ENCODE measurements at places on chromosomes 7 and 10.

GRCh38 chr10:78403781-78404180 lies 370.1 kb downstream of the RPS24 start:
- H3K27me3 ChIP-seq = no peaks in the 10 kb centered on the region
- H3K36me3 ChIP-seq = no peaks in the 10 kb centered on the region
- H3K4me3 ChIP-seq = no peak overlapping the region
- peaks cover 29% of the 10 kb centered on the region for H3K4me1 ChIP-seq
- DNase-seq = no peak
- no peak overlapping the region for H3K27ac ChIP-seq

- peak; percentile 86 for DNase-seq
- H3K27ac ChIP-seq = peak overlapping the region; percentile 81
- H3K27me3 ChIP-seq = no peaks in the 10 kb centered on the region
- H3K36me3 ChIP-seq = peaks cover 71% of the 10 kb centered on the region
- H3K4me1 ChIP-seq = peaks cover 78% of the 10 kb centered on the region
Observed at GRCh38 chr7:6392712-6393666, 54.8 kb downstream of the DAGLB start.

DNA sequence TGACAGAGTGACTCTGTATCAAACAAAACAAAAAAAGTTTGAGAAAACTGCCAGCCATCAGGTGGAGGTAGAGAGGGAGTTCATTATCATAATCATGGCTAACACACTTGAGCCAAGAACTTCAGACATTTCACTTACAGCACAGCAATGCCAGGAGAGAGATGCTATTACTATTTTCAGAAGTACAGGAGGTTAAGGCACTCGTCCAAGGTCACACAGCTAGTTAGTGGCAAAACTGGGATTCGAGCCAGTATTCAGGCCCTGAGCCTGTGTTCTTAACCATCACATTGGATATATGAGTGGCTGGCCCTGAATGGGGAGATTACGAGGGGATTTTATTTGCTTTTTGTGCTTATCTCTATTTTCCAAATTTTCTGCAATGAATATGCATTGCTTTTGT lies 24.8 kb upstream of the UNC5B start:
- no peak overlapping the region for H3K4me3 ChIP-seq
- DNase-seq = no peak
- H3K27me3 ChIP-seq = peaks cover 8% of the 10 kb centered on the region
- H3K4me1 ChIP-seq = peaks cover 4% of the 10 kb centered on the region

GRCh38 chr10:102504179-102504975 lies 605 bp downstream of the SUFU start:
- no peaks in the 10 kb centered on the region for H3K27me3 ChIP-seq
- peak; percentile 55 for DNase-seq
- H3K27ac ChIP-seq = peak overlapping the region; percentile 76
- H3K36me3 ChIP-seq = peaks cover 7% of the 10 kb centered on the region

DNA sequence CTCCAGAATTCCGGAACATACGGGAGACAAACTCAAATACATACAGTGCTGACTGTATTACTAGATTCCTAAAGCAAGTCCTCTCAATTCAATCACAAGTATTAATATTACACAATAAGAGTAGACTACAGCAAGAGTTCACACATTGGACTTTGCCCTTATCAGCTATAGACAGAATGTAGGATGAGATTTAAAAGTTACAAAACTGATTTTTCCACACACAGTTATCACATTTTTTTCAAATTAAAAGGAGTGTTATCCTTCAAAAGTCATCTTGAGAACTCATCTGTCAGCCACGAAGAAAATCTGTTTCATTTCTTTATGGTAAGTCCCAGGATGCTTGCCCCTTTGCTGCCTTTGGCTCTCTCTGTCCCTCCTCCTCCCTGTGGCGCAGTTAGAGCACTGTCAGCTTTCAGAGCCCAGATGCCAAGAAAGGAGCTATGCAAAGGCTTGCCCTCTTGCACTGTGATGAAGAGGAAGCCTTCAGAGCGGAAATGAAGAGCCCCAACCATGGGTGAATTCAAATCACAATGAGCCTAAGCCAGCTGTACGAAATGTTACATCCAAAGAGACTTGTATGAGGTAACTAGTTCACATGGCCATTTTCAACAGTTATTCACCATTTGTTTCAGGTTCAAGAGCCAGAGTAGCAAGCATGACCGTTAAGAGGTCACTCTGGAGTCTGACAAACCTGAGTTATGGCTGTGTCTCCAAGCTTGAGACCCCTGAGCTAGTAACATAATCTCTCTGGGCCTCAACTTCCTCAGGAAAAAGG lies 10.7 kb downstream of the NCOA4 start:
- DNase-seq = no peak
- H3K36me3 ChIP-seq = peaks cover 18% of the 10 kb centered on the region
- H3K4me1 ChIP-seq = peaks cover 77% of the 10 kb centered on the region
- H3K27me3 ChIP-seq = no peaks in the 10 kb centered on the region

DNA sequence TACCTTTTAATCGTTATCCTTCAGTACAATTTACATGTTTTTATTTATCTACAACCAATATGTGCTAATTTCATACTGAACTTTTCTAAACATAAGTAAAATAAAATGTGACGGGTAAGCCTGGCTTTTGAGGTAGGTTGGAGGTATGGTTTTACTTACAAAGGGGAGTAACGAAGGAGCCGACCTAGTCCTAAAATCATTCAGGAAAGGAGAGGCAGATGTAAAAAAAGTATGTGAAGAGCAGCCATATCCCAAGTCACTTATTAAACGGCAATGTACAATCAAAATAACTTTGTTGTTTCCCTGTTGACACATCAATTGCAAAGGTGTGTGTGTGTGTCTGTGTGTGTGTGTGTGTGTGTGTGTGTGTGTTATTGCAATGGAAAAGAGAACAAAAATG lies 351.3 kb downstream of the CRPPA start:
- no peak overlapping the region for H3K27ac ChIP-seq
- H3K4me3 ChIP-seq = no peak overlapping the region
- no peaks in the 10 kb centered on the region for H3K27me3 ChIP-seq
- no peaks in the 10 kb centered on the region for H3K36me3 ChIP-seq
- no peak for DNase-seq

DNA sequence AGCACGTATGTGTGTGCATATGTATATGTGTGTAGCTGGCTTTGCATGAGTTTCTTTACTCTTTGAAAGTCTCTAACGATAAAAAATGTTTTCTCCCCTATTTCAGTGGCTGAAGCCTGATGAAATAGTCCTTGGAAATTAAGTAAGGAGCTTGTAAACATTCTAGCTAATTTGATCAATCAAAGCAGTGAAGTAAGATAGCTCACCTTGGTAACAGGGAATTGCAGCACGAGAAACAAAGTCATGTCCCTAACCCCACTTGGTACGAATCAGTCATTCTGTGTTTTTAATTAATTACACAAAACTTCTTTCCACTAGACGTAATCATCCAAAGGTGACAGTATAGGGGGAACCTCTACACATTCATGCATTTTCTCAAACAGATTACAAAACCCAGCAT lies 41.5 kb downstream of the GPR37 start:
- H3K27ac ChIP-seq = no peak overlapping the region
- no peaks in the 10 kb centered on the region for H3K36me3 ChIP-seq
- H3K4me3 ChIP-seq = no peak overlapping the region
- no peaks in the 10 kb centered on the region for H3K4me1 ChIP-seq
- H3K27me3 ChIP-seq = no peaks in the 10 kb centered on the region

DNA sequence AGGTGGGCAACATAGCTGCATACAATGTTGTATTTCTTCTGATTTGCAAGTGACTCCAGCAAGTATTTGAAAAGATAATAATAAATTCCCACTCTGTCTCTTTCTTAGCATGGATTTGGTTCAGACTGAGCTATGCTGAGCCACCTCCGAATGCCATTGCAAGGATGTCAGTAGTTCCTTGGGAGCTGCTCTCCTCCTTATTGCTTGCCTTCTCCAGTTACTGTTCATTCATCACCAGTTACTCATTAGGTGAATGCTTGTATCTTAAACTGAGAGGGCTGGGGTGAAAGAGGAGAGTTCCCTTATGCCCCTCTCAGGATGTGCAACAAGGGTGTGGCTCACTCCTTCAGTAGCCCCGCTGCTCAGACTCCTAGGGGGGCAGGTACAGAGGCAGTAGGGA lies 78.4 kb upstream of the PRKAR2B start:
- no peak overlapping the region for H3K4me3 ChIP-seq
- H3K36me3 ChIP-seq = no peaks in the 10 kb centered on the region
- no peaks in the 10 kb centered on the region for H3K27me3 ChIP-seq
- H3K27ac ChIP-seq = no peak overlapping the region
- peaks cover 6% of the 10 kb centered on the region for H3K4me1 ChIP-seq

DNA sequence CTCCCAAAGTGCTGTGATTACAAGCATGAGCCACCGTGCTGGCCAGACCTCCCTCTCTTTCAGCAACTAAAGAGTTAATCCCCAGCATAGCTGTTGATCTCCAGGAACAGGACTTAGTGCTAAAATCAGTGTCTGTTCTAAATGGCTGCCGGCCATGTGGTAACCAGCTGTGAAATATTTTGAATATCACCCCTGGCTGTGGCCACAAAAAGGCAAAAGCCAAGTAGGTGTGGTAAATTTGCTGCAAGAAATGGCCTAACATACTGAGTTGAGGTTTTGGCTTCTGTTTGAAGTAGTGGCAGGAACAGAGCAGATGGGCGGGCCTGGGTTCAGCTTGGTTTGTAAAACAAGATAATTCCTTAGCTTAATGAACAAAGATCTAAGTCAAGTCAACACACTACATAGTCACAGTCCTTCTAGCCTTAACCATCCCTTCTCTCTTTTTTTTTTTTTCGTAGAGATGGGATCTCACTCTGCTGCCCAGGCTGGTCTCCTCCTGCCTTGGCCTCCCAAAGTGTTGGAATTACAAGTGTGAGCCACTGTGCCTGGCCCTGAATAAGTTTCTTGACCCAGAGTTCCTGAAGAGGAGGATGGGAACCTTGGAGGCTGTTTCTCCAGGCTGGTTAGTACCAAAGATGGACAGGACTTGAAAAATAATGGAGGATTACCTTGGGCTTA lies 22.7 kb upstream of the AGFG2 start:
- no peak overlapping the region for H3K4me3 ChIP-seq
- no peak overlapping the region for H3K27ac ChIP-seq
- H3K36me3 ChIP-seq = no peaks in the 10 kb centered on the region
- peaks cover 10% of the 10 kb centered on the region for H3K4me1 ChIP-seq

DNA sequence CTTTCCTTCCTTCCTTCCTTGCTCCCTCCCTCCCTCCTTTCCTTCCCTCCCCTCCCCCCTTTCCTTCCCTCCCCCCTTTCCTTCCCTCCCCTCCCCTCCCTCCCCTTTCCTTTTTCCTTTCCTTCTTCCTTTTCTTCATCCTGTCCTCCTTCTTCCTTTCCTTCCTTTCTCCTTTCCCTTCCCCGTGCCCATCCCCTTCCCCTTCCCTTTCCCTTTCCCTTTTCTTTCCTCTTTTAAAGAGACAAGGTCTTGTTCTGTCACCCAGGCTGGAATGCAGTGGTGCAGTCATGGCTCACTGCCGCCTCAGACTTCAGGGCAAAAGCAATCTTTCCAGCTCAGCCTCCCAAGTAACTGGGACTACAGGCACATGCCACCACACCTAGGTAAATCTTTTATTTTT lies 54.0 kb downstream of the KIF20B start:
- no peaks in the 10 kb centered on the region for H3K4me1 ChIP-seq
- H3K4me3 ChIP-seq = no peak overlapping the region
- no peaks in the 10 kb centered on the region for H3K36me3 ChIP-seq
- no peak overlapping the region for H3K27ac ChIP-seq
- DNase-seq = no peak

Data from lower lobe of right lung (tissue), 2 donors.